ENCODE measurements at places on chromosomes 12 and 14. TPM values are rescaled to one million over a fixed set of nuclear protein-coding genes. Genes with fewer than 3 reads are reported as not detected.

The SLC17A8 gene
- not detected for total RNA-seq

GRCh38 chr12:112169966-112170365 lies 44.6 kb downstream of the TRAFD1 start:
- DNase-seq, result no peak

DNA sequence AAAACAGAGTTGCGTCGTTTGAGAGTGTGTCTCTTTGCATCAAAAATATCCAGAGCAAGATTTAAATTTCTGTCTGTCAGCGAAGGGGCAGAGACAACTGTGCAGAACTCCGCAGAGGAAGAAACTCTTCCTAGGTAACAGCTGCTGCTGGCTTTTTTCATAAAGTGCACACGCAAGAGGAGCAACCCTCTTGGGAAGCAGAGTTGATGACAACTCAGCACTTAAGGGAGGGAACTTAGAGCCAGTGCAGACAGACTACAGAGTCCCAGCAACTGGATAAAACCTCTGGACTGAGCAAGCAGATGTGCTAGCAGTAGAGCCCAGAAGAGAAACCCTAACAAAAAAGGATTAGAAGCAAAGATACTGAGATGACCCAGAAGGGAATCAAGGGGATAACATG lies 337.1 kb downstream of the PCNX1 start:
- DNase-seq, result no peak

- DNase-seq, result no peak
Measured at GRCh38 chr14:77579065-77579464, 37.4 kb downstream of the SPTLC2 start.

DNA sequence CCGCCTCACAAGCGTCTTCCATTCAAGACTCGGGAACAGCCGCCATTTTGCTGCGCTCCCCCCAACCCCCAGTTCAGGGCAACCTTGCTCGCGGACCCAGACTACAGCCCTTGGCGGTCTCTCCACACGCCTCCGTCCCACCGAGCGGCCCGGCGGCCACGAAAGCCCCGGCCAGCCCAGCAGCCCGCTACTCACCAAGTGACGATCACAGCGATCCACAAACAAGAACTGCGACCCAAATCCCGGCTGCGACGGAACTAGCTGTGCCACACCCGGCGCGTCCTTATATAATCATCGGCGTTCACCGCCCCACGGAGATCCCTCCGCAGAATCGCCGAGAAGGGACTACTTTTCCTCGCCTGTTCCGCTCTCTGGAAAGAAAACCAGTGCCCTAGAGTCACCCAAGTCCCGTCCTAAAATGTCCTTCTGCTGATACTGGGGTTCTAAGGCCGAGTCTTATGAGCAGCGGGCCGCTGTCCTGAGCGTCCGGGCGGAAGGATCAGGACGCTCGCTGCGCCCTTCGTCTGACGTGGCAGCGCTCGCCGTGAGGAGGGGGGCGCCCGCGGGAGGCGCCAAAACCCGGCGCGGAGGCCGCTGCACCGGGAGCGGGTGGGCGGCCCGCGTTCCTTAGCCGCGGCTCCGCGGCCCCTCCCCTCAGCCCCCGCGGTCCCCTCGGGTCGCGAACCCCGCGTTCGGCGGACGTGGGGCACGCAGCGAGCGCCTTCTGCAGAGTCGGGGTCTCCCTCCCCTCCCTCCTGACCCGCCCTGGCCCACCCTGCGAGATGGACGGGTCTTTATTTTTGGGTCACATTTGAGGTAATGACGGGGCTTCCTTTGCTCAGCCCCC lies at the start of gene UBC:
TSS of gene UBC (minus strand) at position 259 of the 847 bp plus-strand sequence. CDS start 879 bp downstream, outside the sequence.
- peak; percentile 83 for DNase-seq

The HRK gene
- total RNA-seq, result 0.25 TPM

GRCh38 chr12:57592551-57593165 lies 1.7 kb downstream of the PIP4K2C start:
- DNase-seq, result no peak

DNA sequence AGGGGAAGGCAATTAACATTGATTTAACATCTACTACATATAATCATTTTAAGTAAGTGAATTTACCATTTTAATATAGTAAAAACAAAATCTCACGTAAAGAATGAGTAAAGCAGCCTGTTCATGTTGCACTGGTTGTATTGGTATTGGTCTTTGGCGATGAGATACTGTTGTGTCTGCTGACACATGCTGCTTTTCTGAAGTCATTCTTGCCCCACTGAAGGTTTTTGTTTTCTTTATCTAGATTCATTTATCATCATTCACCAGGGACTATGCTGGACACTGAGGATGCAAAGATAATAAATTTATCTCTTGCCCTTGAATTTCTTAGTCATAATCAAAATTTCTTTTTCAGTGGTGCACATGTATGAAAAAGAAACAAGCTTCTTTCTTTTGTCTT lies 246.2 kb upstream of the NPAS3 start:
- no peak for DNase-seq

The VRTN gene
- not detected for total RNA-seq

- DNase-seq, result no peak
Measured at GRCh38 chr14:80658733-80659132, 282.8 kb downstream of the CEP128 start.

- no peak for DNase-seq
Measured at GRCh38 chr12:105590571-105590970, 260.1 kb downstream of the C12orf75 start.

GRCh38 chr14:99203801-99204200 lies 68.2 kb downstream of the BCL11B start:
- DNase-seq, result no peak

DNA sequence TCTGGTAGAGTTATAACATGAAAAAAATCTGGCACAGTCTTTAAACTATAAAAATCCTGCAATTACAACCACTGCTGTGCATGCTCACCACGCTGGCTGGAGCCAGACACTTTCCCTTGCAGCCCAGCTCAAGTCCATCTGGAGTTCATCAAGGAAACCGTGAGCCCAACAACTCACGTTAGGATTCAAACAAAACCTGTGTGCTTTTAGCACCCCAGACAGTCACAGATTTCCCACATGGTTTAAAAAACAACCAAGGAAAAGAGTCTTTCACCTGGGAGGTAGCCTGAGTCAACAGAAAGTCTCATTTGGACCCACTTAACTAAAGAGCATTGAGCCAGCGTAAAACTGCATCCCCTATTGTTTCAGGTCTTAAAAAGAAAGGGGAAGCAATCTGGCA lies 4.7 kb downstream of the LRIG3 start:
- DNase-seq, result no peak

DNA sequence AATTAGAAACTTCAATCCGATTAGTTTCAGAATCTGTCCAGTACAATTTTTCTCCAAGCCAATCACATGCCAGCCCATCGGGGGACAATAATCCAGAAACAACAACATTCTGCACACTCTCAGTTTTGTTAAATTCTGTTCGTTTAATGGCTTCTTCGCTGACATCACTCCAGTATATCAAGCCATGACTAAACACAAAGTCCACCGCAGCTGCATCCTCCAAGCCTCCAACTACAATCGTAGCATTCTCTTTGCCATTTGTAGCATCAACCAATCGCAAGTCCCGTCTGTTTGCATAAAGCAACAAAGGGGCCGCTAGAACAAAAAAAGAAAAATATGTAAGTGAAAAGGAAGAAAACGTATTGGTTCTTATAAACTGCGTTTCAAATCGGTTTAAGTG lies 22.5 kb downstream of the LRP6 start:
- DNase-seq, result no peak

GRCh38 chr12:57612711-57613426 lies 1.6 kb downstream of the ARHGEF25 start:
- DNase-seq, result no peak

The SIX6 gene
- not detected for total RNA-seq

The SLC2A13 gene
- 47.9 TPM for total RNA-seq

The CPSF2 gene
- 65.2 TPM for total RNA-seq

The AHNAK2 gene
- 35.9 TPM for total RNA-seq

The CCDC196 gene
- total RNA-seq, result not detected

The CABP1 gene
- total RNA-seq, result not detected

GRCh38 chr12:115574826-115575225 lies 702.7 kb downstream of the MED13L start:
- no peak for DNase-seq

- no peak for DNase-seq
Measured at GRCh38 chr14:68405961-68406360, 386.9 kb downstream of the ZFP36L1 start.

- no peak for DNase-seq
Measured at GRCh38 chr12:32273712-32274111, 125.6 kb upstream of the FGD4 start.

DNA sequence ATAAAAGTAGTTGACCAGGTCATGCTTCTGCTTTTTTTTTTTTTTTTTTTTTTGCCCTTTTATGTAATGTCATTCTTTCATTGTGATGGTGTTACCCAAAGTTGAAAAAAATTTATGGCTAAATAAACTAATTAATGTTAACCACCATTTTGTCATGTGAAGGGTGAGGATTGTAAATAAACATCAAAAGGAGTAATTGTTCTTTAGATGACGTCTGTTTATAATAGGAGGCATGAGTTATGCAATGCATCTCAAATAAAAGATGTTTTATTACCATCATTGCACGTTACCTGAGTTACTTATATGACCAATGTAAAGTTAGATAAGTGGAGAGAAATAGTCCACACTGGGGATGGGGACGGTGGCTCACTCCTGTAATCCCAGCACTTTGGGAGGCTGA lies 349.9 kb upstream of the PDE3A start:
- no peak for DNase-seq

DNA sequence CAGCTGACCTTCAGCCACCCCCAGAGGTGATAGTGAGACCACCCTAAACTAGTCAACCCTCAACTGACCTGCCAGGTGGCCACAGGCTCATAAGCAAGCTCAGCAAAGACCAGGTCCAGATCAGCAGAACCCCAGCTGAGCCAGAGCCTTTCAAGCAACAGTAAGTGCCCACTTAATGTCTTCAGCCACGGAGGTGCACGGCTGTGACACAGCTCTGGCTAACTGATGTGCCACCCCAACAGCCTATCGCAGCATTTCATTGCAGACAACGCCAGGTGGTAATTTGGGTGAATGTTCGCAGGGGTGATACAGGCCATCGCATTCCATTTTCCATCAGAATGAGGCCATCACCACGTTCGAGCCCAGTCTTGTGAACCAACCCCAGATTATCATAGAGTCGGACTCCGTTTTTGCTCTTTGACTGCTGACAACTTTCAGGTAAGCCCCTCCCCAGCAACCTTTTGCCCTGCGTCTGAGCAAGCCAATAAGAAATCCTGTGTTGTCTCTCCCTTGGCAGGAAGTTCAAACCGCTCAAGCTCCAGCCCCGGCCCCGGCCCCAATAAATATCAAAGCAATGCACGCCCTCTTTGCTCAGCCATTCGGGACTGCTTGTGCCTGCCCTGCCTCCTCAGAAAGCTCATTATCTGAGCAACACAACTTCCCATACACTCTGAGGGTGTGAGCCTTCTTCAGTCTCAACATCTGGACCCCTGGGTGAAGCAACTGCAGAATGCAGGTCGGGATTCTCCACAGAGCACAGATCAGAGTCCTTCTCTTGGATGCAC lies 44.4 kb downstream of the JAG2 start:
- DNase-seq, result no peak

- no peak for DNase-seq
Measured at GRCh38 chr12:50635364-50635763, 128.5 kb upstream of the ATF1 start.

- no peak for DNase-seq
Measured at GRCh38 chr12:53538209-53538689, 31.0 kb upstream of the NPFF start.

DNA sequence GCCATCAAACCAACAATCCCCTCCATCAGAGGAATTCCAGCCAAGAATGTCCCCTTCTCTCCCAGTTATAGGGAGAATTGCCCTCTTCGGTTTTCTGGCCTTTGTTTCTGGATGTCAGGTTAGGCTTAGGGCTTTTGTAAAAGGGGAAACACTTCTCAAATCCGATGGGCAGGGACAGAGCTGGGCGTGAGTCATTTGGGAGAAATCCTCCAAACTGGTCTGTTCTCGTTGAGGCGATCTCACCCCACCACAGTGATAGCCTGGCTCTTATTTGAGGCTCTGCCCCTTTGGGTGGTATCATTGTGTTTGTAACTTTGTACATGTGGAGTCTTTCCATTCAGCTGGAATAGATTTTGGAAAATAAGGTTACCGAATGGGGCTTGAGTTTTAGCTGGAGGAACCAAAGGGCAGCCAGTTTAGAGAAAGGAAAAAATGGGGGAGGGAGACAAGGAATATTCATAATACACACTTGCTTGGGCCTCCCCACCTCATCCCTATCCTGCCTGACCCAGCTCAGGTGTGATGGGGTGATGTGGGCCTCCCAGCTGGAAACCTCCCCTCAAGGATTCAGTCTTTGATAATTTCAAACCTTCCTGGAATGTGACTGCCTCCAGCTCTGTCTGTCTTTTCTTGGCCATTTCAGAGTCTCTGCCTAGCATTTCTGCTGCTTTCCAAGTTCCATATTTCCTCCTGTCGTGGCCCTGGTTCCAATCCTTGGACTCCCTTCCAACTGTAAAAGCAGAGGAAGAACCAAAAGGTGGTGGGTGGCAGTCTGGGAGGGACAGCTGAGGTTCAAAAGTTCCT lies 7.5 kb downstream of the HOXC4 start:
- no peak for DNase-seq

GRCh38 chr12:120350576-120351350 lies 18.2 kb downstream of the MSI1 start:
- no peak for DNase-seq

The MOAP1 gene
- 68.4 TPM for total RNA-seq

DNA sequence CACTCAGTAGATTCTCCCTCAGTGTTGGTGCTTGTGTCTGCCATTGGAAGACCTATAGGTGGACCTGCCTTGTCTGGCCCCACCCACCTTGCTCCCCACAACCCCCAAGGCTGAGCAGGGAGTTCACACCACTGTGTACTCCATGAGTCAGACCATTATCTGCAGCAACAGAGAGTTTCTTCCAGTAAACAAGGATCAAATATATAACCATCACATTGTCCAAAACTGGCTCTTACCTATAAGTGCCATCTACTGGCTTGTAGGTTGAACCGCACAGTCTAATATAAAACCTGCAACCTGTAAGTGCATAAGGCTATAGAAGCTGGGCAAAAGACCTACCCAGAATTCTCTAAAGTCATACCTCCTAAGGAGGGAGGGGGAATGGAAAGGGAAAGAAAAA lies 7.9 kb downstream of the TAS2R13 start:
- no peak for DNase-seq

The OASL gene
- total RNA-seq, result 0.17 TPM

Data from NCI-H460 (cell line).